ENCODE measurements at places on chromosomes 11 and 22.

GRCh38 chr11:110519796-110520195 lies 90.0 kb downstream of the FDX1 start:
- no peak for DNase-seq

DNA sequence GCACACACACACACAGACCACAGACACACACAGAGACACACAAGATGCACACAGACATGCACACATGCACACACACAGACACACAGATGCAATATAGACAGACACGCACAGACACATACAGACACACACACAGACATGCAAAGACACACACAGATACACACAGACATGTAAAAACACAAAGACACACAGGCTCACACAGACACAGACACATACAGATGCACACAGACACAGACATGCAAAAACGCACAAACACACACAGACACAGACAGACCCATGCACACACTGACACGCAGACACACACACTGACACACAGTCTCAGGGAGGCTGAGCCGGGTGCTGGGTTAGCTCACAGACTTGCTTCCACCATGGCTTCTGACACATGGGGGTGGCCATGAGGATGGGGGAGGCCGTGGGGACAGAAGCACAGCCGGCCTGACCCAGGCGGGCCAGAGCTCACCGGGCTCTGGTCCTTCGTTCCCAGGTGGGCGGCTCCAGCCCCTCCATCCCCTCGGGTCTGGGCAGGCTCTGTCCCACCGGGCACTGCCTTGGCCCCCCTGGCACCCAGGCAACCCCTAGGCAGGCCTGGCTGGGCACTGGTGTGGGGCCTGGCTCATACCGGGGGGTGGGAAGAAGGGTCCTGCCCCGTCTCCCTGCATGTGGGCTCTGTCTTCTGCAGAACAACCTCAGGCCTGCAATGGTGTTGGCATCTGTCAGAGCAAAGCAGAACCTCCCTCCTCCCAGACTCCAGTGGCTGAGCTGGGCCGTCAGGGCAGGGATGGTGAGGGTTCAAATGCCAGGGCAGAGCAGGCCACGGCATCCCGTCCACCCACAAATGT lies 1489.5 kb downstream of the BRD1 start:
- no peak for DNase-seq

- no peak for DNase-seq
Measured at GRCh38 chr22:44091021-44091721, 67.1 kb downstream of the PARVB start.

GRCh38 chr11:77175021-77175842 lies 47.2 kb downstream of the MYO7A start:
- DNase-seq, result no peak

DNA sequence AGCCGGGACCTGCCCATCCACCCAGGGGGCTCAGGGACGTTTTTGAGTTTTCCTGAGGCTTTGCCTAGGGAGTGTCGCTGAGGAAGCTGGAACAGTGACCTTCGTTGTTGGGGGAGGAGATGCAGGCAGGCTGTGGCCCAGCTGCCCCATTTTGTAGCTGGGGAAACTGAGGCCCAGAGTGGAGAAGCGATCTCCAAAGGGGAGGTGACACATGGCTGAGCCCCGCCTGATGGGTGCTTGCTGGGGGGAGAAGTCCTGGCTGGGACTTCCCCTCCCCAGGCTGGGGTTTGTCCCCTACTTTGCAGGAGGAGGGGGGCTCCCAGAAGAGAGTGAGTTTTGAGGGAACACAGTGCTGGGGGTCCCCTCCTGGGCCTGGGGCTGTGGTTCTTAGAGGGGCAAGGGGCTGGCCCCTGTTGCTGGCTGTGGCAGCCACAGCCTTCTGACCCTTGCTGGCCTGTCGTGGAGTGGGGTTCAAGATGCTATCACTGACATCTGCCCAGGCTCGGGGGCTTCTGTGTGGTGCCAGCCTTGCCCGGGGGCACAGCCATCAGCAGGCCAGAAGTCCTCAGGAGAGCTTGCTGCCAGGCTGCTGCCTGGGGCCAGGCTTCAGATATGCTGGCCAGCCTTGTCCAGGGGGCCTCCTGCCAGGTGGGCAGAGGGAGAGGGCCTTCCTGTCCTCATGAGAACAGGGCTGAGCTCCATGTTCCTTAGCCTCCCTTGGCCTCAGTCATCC lies 21.4 kb downstream of the KCNQ1 start:
- DNase-seq, result no peak

DNA sequence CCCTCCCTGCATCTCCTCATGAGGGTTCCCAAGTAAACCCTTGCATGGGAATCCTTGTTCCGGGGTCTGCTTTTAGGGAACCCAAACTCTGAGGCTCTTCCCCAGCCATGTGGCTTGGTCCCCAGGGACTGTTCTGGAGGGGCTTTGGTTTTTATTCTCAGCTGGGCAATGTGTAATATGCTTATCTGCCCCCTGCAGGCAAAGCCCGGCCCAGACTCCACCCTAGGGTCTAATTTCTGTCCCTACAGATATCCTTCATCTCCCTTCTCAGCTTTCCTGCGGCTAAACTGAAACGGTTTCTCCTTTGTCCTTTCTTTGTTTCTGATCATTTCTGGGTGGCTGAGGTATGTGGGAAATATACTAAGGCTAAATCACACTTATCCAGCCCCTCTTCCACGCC lies 37.1 kb downstream of the TST start:
- no peak for DNase-seq

GRCh38 chr22:33272871-33273270 lies 214.7 kb upstream of the SYN3 start:
- DNase-seq, result no peak

GRCh38 chr22:21014726-21015465 lies at the start of gene P2RX6:
Gene P2RX6, plus strand, starts transcription at chr22:21015165. Its CDS starts 10 bp downstream, at chr22:21015175.
- peak; percentile 5 for DNase-seq

DNA sequence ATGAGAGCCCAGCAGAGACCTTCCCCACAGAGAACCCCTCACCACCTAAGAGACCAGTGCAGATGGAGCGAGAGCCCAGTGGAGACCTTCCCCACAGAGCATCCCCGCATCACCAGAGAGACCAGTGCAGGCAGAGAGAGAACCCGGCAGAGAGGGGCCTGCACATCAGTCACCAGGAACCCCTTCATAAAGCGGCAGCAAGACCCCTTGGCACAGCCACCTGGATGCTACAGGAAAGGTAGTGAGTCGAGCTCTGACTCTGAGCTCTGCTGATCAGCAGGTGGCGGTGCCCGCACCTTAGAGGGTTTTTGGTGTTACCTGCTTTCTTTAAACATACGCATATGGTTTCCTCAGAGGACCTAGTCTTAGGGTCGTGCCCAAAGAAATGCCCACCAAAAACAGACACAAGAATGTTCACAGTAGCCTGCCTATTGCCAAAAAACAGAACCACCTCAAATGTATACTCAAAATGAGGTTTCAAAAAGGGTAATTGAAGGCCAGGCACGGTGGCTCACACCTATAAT lies 678.7 kb downstream of the BRD1 start:
- DNase-seq, result no peak

GRCh38 chr11:5043380-5043779 lies 2.9 kb upstream of the OR52J3 start:
- no peak for DNase-seq

- no peak for DNase-seq
Measured at GRCh38 chr11:116384876-116385275, 387.9 kb downstream of the BUD13 start.

DNA sequence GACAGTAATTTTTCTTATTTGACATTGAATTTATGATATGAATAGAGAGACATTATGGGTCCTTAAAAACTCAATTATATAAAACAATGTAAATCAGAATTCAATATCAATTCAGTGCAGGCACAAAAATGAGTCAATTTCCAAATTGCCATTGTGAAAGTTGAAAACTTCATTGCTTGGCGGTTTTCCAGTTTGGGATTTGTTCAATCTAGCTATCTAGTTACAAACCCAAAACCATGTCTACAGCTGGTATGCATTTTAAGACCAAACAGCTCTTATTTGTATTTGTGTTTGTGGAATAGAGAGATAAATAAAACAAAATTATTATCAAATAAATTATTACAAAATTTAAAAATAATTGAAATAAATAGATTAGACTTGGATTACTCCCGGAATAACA lies 1206.6 kb upstream of the RAG2 start:
- DNase-seq, result no peak

GRCh38 chr22:23675502-23676415 lies 15.1 kb upstream of the RGL4 start:
- DNase-seq, result no peak

DNA sequence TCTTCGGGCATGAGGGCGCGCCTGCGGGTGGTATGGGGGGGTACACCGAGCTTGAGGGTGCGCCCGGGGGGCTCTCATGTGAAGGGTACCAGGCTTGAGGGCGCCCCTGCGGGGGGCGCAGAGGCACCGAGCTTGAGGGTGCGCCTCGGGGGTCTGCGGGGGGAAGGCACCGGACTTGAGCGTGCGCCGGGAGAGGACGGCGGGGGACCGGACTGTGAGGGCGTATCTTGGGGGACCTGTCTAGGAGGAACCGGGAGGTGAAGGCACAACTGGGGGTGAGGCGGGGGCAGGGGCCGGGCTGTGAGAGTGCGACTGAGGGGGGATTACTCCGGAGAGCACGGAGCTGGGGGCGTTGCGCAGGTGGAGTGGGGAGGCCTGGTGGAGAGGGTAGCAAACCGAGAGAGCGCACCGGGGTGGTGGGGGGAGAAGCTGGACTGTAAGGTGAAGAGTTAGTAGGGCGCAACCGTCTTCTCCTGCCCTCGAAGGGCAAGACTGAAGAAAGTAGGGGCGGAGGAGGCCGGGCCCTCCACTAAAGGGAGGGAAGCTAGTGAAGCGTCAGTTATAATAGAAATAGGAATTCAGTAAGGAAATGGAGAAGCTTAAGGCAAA lies 1.1 kb upstream of the DDX6 start:
- DNase-seq, result no peak

- DNase-seq, result no peak
Measured at GRCh38 chr11:92272651-92273050, 48.0 kb downstream of the FAT3 start.

Measured in NCI-H345 (cell line).